ENCODE measurements at places on chromosomes 7 and 10. TPM values are rescaled to one million over a fixed set of nuclear protein-coding genes. Genes with fewer than 3 reads are reported as not detected.

GRCh38 chr7:113109718-113110117 lies 8.6 kb downstream of the SMIM30 start:
- H3K27me3 ChIP-seq: no peaks in the 10 kb centered on the region
- H3K4me1 ChIP-seq: no peaks in the 10 kb centered on the region
- no peak for DNase-seq

GRCh38 chr10:43263551-43264343 lies 3.1 kb downstream of the RASGEF1A start:
- peaks cover 4% of the 10 kb centered on the region for H3K27me3 ChIP-seq
- H3K27ac ChIP-seq: no peak overlapping the region
- H3K36me3 ChIP-seq: no peaks in the 10 kb centered on the region
- no peak overlapping the region for H3K4me3 ChIP-seq

- no peaks in the 10 kb centered on the region for H3K27me3 ChIP-seq
- H3K36me3 ChIP-seq: peaks cover 11% of the 10 kb centered on the region
- H3K4me1 ChIP-seq: no peaks in the 10 kb centered on the region
- H3K4me3 ChIP-seq: peak overlapping the region; percentile 76
These were observed 860 bp downstream of the RPP30 start for GRCh38 chr10:90872648-90873020.

- H3K27me3 ChIP-seq: no peaks in the 10 kb centered on the region
- DNase-seq: no peak
- peaks cover 66% of the 10 kb centered on the region for H3K36me3 ChIP-seq
- no peak overlapping the region for H3K27ac ChIP-seq
- no peak overlapping the region for H3K4me3 ChIP-seq
These were observed 20.0 kb downstream of the RBM17 start for GRCh38 chr10:6108631-6109443.

DNA sequence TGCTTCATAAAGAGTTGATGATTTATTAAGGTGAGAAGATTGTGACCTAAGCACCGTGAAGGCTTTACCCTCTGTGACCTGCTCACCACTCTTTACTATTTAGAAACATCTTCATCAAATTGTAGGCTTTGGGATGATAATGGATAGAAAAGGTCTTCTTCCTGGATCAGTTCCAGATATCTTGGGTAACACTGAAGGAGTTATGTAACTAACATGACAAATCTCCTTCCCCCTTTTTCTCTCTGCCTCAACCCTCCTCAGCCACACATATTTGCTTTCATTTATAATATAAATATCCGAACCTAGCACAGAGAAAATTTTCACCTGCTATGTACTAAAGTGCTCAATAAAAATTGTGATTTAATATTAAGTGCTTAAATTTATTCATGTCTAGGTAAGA lies 151.5 kb downstream of the FRMD4A start:
- no peaks in the 10 kb centered on the region for H3K36me3 ChIP-seq
- peaks cover 33% of the 10 kb centered on the region for H3K27me3 ChIP-seq
- H3K4me1 ChIP-seq: no peaks in the 10 kb centered on the region

GRCh38 chr7:47327346-47327697 lies 254.6 kb downstream of the TNS3 start:
- no peaks in the 10 kb centered on the region for H3K36me3 ChIP-seq
- H3K27ac ChIP-seq: peak overlapping the region; percentile 84
- DNase-seq: peak; percentile 46
- no peaks in the 10 kb centered on the region for H3K4me1 ChIP-seq
- H3K27me3 ChIP-seq: no peaks in the 10 kb centered on the region

- no peak for DNase-seq
- H3K4me1 ChIP-seq: no peaks in the 10 kb centered on the region
- no peaks in the 10 kb centered on the region for H3K27me3 ChIP-seq
- no peak overlapping the region for H3K4me3 ChIP-seq
These were observed 74.8 kb downstream of the MDH2 start for GRCh38 chr7:76122516-76123239.

GRCh38 chr7:80731281-80731680 lies 92.8 kb downstream of the CD36 start:
- no peak overlapping the region for H3K4me3 ChIP-seq
- H3K27me3 ChIP-seq: no peaks in the 10 kb centered on the region
- H3K36me3 ChIP-seq: no peaks in the 10 kb centered on the region
- H3K4me1 ChIP-seq: no peaks in the 10 kb centered on the region

- H3K4me1 ChIP-seq: no peaks in the 10 kb centered on the region
- no peak for DNase-seq
- H3K27me3 ChIP-seq: no peaks in the 10 kb centered on the region
- no peak overlapping the region for H3K4me3 ChIP-seq
- H3K36me3 ChIP-seq: no peaks in the 10 kb centered on the region
These were observed 17.1 kb upstream of the SLC18A2 start for GRCh38 chr10:117223693-117224430.

DNA sequence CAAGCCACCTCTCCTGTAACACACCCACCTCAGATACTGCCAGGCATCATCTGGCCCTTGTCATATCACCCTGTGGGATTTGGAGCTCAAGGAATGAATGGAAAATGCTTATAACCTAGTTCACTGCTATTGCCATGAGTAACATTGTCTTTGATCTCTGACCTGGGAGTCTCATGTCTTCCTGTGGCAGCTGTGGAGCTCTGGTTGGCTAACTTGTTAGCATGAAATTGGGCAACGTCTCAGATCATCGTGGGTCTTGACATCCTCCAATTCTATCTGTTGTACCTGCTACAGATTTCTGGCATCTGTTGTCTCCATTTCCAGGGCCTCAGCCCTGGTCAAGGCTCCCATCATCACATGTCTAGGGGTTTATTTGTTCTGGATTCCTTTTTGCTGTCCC lies 2.2 kb upstream of the TMEM270 start:
- no peaks in the 10 kb centered on the region for H3K4me1 ChIP-seq
- no peak overlapping the region for H3K4me3 ChIP-seq
- H3K36me3 ChIP-seq: no peaks in the 10 kb centered on the region
- no peak overlapping the region for H3K27ac ChIP-seq

DNA sequence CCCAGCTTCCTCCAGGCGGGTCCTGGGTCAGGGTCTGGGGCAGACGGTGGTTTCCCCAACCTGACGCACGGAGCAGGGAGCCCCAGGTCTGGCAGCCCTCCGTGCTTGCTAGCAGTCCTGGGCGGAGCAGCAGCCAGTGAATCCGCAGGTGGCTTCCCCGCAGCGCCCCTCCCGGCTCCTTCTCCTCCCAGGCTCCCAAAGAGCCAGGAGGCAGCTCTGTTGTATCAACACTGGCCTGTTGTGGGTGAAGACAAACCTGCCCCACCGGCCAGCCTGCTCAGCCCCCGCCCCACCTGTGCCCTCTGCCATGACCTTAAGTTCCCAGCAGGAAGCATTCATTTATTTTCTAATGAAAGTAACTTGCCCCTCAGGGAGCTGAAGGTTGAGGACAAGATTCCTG lies 24.0 kb upstream of the TMEM213 start:
- H3K27me3 ChIP-seq: no peaks in the 10 kb centered on the region
- H3K4me3 ChIP-seq: no peak overlapping the region
- no peaks in the 10 kb centered on the region for H3K36me3 ChIP-seq
- H3K4me1 ChIP-seq: no peaks in the 10 kb centered on the region

DNA sequence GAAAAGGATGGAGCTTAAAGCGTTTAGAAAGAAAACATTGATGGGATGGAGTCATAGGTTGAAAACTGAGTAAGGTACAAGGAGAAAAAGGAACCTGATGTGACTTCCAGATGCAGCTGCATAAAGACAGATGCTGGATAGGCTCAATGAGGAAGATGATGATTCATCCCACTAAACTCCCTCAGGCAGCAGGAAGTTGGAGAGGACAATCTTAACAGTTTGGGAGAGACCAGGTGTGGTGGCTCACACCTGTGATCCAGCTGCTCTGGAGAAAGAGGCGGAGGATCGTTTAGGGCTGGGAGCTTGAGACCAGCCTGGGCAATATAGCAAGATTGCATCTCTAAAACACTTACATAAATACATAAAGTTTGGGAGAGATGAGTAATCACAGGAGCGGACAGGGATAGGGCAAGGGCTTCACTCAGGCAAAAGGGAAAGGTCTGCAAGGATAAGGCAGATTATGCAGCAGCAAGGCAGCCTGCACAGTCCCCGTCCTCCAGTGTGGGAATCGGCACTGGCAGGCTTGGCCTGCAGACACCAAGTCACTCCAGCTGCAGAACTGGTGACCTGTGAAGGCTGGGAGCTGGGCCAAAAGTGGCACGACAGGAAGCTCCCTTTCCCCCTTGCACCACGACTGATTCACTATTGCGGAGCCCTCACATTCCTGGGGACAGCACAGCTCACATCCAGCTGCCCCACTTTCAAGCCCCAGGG lies 438.5 kb downstream of the GRID1 start:
- no peaks in the 10 kb centered on the region for H3K36me3 ChIP-seq
- no peak overlapping the region for H3K4me3 ChIP-seq
- H3K4me1 ChIP-seq: peaks cover 2% of the 10 kb centered on the region
- H3K27ac ChIP-seq: no peak overlapping the region
- peak; percentile 41 for DNase-seq

GRCh38 chr7:29204491-29205272 lies 10.1 kb downstream of the CHN2 start:
- no peak overlapping the region for H3K4me3 ChIP-seq
- no peak overlapping the region for H3K27ac ChIP-seq
- no peaks in the 10 kb centered on the region for H3K27me3 ChIP-seq
- DNase-seq: no peak
- no peaks in the 10 kb centered on the region for H3K4me1 ChIP-seq

DNA sequence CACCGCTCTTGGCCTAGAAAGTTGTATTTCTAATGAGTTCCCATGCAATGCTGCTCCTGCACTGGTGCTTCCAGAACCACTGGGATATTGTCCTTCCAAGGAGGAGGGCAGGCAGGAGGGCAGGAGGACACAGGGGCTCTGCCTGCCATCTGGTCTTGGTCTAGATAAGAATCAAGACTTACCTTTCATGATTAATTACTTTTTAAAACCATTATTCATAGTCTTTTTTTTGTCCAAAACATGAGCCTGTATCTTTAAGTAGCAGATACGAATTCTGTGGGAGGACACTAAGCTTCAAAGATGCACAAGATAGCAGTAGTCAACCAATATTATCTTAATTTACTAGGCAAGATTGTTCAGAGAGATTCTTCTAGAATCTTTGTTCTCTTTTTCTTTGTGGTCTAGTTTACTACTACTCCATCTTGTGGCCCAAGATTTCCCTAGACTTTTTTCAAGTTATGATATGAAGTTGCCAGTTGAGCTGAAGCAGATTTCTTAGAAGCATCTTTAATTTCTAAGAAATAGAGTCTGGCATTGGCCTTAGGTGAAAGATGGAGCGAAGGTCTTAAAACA lies 57.6 kb downstream of the RBM33 start:
- no peak for DNase-seq
- peaks cover 22% of the 10 kb centered on the region for H3K36me3 ChIP-seq
- no peaks in the 10 kb centered on the region for H3K27me3 ChIP-seq
- no peak overlapping the region for H3K4me3 ChIP-seq
- H3K4me1 ChIP-seq: no peaks in the 10 kb centered on the region

DNA sequence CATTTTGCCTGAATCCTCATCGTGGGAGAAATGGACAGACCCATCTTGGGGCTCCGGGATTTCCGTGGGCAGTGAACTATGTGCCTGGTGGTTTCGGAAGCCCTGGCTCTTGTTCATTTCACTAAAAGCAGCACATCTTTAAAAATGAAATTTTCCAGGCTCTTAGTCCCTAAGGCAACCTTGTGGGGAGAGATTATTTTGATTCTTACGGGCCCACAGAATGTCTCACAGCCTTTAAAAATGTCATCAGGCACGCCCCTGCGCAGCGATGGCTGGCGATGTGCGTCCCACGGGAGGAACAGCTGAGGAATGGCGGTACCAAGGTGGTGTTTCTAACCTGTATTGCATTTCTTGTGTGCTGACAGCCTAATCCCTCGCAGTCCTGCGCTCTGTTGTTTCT lies 189.7 kb downstream of the CCDC3 start:
- H3K27me3 ChIP-seq: no peaks in the 10 kb centered on the region
- H3K4me1 ChIP-seq: no peaks in the 10 kb centered on the region
- no peak for DNase-seq
- no peak overlapping the region for H3K27ac ChIP-seq

DNA sequence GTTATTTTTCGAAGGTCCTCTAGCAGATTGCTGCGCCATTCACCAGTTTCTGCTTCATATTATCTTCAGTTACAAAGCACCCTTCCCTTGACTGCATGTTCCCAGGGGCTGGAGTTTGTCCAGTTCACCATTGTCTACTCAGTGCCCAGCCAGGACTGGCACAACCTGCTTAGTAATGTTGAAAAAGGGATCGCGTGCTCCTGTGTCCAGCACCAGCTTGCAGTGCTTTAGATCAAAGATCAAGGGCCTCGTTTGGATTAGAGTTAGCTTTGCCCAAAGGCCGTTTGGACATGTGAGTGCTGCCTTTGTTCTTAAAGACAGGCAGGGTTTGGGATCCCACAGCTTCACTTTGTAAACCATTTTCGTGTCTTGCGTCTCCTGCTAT lies 867 bp downstream of the ATP6V0E2 start:
- no peak overlapping the region for H3K4me3 ChIP-seq
- peaks cover 5% of the 10 kb centered on the region for H3K36me3 ChIP-seq
- no peak for DNase-seq
- H3K27me3 ChIP-seq: no peaks in the 10 kb centered on the region

- no peaks in the 10 kb centered on the region for H3K4me1 ChIP-seq
- no peaks in the 10 kb centered on the region for H3K36me3 ChIP-seq
- H3K4me3 ChIP-seq: no peak overlapping the region
- no peaks in the 10 kb centered on the region for H3K27me3 ChIP-seq
- no peak overlapping the region for H3K27ac ChIP-seq
These were observed 230.9 kb downstream of the MAD1L1 start for GRCh38 chr7:2001601-2002442.

GRCh38 chr10:6120691-6121090 lies 31.9 kb downstream of the RBM17 start:
- H3K4me3 ChIP-seq: no peak overlapping the region
- H3K4me1 ChIP-seq: no peaks in the 10 kb centered on the region
- no peak for DNase-seq
- H3K27ac ChIP-seq: no peak overlapping the region
- H3K27me3 ChIP-seq: no peaks in the 10 kb centered on the region

- no peaks in the 10 kb centered on the region for H3K4me1 ChIP-seq
- no peaks in the 10 kb centered on the region for H3K36me3 ChIP-seq
- peak; percentile 38 for DNase-seq
- no peak overlapping the region for H3K27ac ChIP-seq
- no peak overlapping the region for H3K4me3 ChIP-seq
These were observed 87.4 kb downstream of the CHN2 start for GRCh38 chr7:29281782-29282541.

- H3K4me3 ChIP-seq: no peak overlapping the region
- H3K4me1 ChIP-seq: no peaks in the 10 kb centered on the region
- DNase-seq: no peak
- no peak overlapping the region for H3K27ac ChIP-seq
- H3K36me3 ChIP-seq: no peaks in the 10 kb centered on the region
These were observed 4.7 kb downstream of the ZNF786 start for GRCh38 chr7:149085866-149086265.

GRCh38 chr7:23438171-23438570 lies 32.1 kb downstream of the IGF2BP3 start:
- H3K36me3 ChIP-seq: no peaks in the 10 kb centered on the region
- no peaks in the 10 kb centered on the region for H3K27me3 ChIP-seq
- H3K27ac ChIP-seq: no peak overlapping the region
- H3K4me3 ChIP-seq: no peak overlapping the region

The CD36 gene
- total RNA-seq: 726 TPM

The LRRC18 gene
- 3.1 TPM for total RNA-seq

The CDHR1 gene
- total RNA-seq: 0.17 TPM

The TMEM236 gene
- total RNA-seq: 2.1 TPM

The GBX1 gene
- total RNA-seq: not detected

The H2BK1 gene
- not detected for total RNA-seq

The PCLO gene
- 8.3 TPM for total RNA-seq

The AGMO gene
- 0.74 TPM for total RNA-seq

Data from lung (tissue), 17 donors.